ENCODE measurements at places on chromosomes 11 and 22. TPM values are rescaled to one million over a fixed set of nuclear protein-coding genes. Genes with fewer than 3 reads are reported as not detected.

DNA sequence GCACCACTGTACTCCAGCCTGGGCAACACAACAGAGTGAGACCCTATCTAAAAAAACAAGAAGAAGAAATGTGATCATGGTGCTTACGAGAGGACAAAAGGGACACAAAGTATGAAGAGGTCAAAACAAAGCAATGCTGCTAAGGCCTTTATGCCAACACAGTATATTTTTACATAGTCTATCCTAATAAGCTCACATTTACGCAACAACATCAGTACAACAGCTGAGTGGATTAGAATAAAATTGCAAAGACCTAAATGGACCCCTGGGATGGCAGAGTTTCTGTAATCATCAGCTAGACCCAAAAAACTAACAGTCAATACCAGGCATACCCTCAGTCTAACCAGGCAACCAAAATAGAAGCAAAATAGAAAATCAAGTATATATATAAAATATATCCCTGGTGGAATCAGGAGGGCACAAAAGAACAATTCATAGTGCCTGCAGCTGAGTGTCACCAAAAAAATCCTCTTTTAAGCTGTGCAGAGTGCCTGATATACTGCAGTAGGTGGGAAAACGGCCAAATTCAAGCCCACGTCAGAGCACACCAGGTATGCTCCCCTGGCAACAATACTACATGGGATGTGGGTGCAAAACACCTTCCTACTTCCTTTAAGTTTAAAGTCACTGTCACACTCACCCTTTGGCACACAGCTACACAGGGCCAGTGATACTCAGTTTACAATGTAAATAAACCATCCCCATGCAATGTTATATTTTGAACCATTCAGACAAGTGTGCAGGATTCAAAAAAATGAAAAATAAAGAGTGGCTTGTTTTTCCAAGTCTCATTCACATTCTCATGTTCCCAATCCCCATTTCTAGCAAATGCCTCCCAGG lies 57.8 kb downstream of the RBFOX2 start:
- DNase-seq: no peak

DNA sequence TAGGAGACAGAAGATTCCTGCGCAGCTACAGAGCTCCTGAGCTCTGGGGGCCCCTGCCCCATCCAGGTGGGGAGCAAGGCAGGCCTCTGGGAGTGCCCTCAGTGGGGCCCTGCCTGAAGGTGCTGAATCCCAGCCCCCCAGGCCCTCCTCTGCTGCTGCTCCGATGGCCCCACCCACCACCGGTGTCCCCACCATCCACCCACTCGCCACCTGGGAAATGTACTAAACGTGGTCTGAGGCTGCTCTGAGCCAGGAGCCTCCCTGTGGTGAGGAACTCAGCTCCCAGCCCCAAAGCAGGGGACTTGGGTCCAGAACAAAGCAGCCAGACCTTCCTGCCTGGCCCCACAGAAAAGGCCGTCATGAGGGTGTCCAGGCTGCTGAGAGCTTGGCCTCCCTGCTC lies 289.4 kb downstream of the CTTN start:
- no peak for DNase-seq

DNA sequence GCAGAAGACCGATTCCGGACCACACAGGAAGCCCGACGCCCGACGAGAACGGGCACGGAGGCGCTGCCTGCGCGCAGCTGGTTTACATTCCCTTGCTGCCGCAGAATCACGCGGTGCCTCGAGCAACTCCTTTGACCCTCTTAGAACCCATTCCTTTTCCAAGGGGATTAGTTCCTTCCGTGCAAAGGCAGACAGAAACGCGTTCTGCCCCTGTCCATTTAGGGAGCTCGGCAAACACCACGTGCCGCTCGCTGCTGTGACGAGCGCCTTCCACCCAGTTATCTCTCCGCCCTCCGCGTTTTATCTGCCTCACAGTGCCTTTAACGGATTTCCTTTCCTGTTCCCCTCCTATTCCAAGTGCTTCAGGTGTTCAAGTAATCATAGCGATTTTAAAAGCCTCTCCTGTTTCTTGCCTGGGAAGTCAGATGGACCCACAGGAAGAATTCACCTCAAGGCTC lies 24.1 kb upstream of the MICAL3 start:
- no peak for DNase-seq

PKDREJ gene
- not detected for total RNA-seq

GRCh38 chr11:76684516-76684915 lies 14.0 kb upstream of the LRRC32 start:
- DNase-seq: no peak

DNA sequence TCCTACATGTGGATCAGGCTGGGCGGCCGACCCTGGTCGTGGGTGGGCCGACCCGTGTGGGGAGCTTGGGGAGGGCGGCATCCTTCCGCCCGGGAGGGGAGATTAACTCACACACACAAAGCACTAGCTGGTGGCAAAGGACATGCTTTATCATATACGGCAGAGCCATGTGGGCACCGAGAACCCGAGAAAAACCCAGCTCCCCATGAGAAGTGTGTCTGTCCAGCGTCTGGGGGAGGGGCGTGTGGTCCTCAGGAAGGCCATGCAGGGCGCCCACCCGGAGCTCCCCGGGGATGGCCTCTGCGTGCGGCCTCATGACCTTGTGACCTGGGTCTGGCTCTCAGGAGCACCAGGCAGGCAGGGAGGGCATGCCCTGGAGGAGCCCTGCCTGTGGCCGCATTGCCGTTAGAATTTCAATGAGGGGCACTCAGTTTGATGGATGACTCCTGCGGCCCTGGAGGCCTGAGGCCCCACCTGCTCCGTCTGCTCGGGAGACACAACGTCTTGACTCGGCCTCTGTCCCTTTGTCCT lies 39.4 kb upstream of the TOLLIP start:
- no peak for DNase-seq

GRCh38 chr11:47289856-47290255 lies 19.9 kb downstream of the MADD start:
- DNase-seq: no peak

DNA sequence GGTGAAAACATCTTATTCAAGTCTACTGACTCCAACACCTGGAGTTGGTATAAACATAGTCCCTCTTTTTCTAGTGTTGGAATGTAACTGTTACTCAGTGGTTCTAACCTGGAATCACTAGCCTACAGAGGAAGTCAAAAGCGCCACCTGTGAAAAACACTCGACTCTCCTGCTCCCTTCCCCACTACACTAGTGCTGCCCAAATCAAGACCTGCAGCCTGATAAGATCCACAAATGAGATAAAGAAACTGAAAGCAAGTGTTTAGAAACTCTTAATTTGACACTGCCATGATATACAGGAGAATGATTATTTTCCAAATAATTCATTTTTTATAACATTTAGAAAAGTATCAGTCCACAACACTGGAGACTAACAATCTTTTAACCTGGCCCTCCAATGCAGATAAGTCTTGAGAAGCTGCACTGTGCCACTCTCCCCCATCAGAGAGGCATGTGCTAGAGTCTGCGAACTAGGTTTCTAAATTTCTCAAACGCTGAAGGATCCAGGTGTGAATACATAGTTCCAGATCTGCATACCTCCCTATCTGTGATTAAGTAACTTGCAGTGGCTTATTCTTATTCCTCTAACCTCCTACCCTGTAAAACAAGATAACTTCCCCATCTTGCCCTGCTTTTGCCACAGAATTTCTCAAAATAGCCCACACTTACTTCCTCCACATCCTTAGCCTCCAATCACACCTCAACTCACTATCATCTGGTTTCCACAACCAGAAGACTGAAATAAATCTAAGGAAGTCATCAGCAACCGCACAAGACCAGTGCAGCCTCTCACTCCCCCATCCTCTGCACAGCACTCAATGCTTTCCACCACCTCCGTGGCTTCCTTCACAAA lies 88.1 kb downstream of the RRAS2 start:
- no peak for DNase-seq

- DNase-seq: no peak
Observed at GRCh38 chr11:79244241-79244772, 196.5 kb downstream of the TENM4 start.

GRCh38 chr11:69401715-69402114 lies 79.7 kb upstream of the LINC01488 start:
- DNase-seq: no peak

DNA sequence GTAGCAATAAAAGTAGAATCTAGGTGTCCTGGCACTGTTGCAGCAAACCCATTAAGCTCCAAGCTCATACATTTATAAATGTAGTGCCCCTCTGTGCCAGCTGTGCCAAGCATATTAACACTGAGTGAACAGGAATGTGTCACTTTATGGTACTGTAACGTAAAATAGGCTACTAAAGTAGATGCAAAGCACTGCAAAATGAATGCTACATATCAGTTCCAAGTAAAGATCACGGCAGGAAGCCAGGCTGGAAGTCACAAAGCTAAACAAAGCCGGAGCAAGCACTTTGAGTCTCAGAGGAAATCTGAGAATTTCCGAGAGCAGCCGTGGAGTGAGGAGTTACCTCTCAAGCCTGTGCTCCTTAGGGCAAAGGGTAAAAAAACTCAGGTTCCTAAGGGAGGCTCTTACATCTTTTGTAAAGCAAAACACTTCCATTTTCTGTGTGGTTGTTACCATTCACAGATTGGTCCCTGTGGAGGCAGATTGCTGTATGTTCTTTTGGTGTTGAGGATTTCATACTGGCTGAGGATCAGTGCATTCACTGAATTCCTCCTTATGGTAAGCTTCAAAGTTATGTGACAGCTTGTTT lies 85.7 kb downstream of the WNT11 start:
- peak; percentile 75 for DNase-seq

GRCh38 chr11:2466869-2467694 lies 22.3 kb downstream of the KCNQ1 start:
- no peak for DNase-seq

FGF19 gene
- total RNA-seq: 27.4 TPM

FXYD2 gene
- 0.12 TPM for total RNA-seq

DNA sequence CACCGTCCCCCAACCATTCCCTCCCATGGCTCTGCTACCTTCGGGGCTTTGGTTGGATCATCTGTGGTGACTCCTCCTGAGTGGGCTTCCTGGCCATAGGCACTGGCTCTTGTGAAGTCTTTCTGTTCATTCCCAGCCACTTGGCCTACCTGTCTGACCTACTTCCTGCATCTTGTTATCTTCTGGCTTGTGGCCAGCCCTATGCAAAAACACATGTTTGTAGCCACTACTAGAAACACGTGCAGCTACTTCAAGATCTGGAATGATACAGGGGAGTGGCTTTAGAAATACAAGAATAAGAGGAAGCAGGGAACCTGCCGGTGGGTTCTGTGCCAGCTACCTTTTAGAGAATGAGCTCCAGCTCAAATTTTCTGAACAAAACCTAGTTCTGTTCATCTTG lies 20.9 kb downstream of the RCOR2 start:
- DNase-seq: no peak

GRCh38 chr11:2389377-2390026 lies 11.0 kb upstream of the TSSC4 start:
- DNase-seq: no peak

GRCh38 chr22:36828815-36829214 lies 12.0 kb upstream of the PVALB start:
- peak; percentile 32 for DNase-seq

OSM gene
- total RNA-seq: not detected

GRCh38 chr11:60018058-60018457 lies 1.1 kb downstream of the OOSP4B start:
- DNase-seq: peak; percentile 48

GRCh38 chr11:75029836-75030631 lies 41.3 kb downstream of the NEU3 start:
- no peak for DNase-seq

KLHL35 gene
- total RNA-seq: 1.1 TPM

GLYATL2 gene
- total RNA-seq: 0.63 TPM

- DNase-seq: no peak
Observed at GRCh38 chr22:39169797-39170466, 17.5 kb upstream of the CBX7 start.

GRCh38 chr11:35061516-35062440 lies 77.2 kb upstream of the CD44 start:
- no peak for DNase-seq

DNAL4 gene
- total RNA-seq: 11.3 TPM

GRCh38 chr22:45008751-45009605 lies 827 bp downstream of the PHF21B start:
- peak; percentile 39 for DNase-seq

TNNT3 gene
- total RNA-seq: not detected

GRCh38 chr11:80415580-80415979 lies 974.8 kb upstream of the TENM4 start:
- no peak for DNase-seq

DNA sequence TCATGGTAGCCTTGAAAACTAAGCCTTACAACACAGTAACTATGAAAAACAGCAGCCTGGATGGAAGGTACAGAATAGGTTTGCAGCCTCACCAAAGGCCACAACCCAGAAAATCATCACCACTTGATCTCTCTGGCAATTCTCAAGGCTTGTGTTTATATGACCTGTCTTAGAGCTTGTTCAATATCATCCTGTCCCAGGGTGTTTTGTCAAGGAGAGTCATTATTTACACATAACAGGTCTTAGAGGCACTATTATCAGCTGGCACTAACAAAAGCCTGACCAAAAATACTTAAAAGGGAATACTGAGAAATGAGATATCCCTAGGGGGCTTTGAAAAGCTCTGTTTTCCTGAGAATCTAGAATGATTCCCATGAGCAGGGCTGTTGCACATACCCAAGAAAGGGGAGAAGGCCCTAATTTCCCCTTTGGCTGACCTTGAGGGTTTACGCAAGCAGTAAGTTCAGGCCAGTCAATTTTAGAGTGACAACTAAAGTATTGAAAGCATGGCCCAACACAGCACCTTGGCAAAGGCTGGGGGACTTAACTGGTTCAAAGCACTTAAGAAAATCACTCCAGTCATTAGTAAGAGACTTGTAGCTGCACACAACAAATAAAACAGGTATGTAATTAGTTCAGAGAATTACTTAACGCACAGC lies 7.9 kb downstream of the SC5D start:
- DNase-seq: no peak

DNA sequence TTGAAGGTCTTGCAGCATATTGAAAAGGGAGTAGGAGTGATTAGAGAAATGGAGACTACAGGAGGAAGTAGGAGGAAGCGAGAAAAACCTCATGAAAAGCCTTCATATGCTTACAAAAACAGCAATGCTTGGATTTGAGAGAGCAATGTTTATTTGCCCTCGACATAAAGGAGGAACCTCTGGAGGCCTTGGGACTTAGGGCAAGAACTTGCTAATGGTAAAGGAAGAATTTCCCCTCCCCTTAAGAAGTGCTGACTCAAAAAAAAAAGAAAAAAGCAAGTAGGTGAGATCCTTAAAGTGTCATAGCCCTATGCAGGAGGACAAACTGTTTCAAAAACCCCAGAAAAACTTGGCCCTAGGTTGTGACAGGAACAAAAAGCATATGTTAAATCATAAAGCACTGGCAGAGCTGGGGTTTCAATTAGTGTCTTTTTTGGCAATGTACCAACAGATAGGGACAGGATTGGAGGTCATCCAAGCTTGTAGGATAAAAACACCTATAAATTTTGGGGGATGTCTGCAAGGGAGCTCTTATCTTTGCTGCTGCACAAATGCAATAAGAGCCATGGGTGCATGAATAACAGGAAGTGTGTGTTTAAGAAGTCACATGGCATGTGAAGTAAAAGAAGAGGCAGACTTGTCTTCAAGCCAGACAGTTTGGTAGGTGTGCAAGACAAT lies 4.9 kb downstream of the GLYAT start:
- DNase-seq: no peak

CSF2RB gene
- total RNA-seq: not detected
